ENCODE measurements at places on chromosomes 6 and 20. TPM values are rescaled to one million over a fixed set of nuclear protein-coding genes. Genes with fewer than 3 reads are reported as not detected.

The BPI gene
- not detected for total RNA-seq

The SLC16A10 gene
- total RNA-seq = 0.60 TPM

The DEF6 gene
- 0.05 TPM for total RNA-seq

The EGFL8 gene
- total RNA-seq = 1.2 TPM

The WFDC11 gene
- total RNA-seq = not detected

The EEF1A2 gene
- total RNA-seq = 155 TPM

The RIMS4 gene
- 2.4 TPM for total RNA-seq

The LPA gene
- total RNA-seq = 0.21 TPM

The E2F3 gene
- 11.5 TPM for total RNA-seq

The SNX3 gene
- total RNA-seq = 72.3 TPM

The OPRM1 gene
- total RNA-seq = not detected

The CLDN20 gene
- not detected for total RNA-seq

The OR2B6 gene
- not detected for total RNA-seq

The HFE gene
- 14.1 TPM for total RNA-seq

The EDEM2 gene
- 59.0 TPM for total RNA-seq

The ZC2HC1B gene
- not detected for total RNA-seq

The KIAA1586 gene
- total RNA-seq = 6.2 TPM

The MLN gene
- total RNA-seq = not detected

The C6orf141 gene
- total RNA-seq = 8.5 TPM

The FHL5 gene
- not detected for total RNA-seq

The PKHD1 gene
- not detected for total RNA-seq

The QRSL1 gene
- 8.1 TPM for total RNA-seq

The ZNF334 gene
- not detected for total RNA-seq

The ENPP3 gene
- total RNA-seq = not detected

The LY6G6F gene
- total RNA-seq = not detected

The XKR7 gene
- not detected for total RNA-seq

The HEY2 gene
- total RNA-seq = not detected

The RAET1E gene
- 2.9 TPM for total RNA-seq

The OLIG3 gene
- not detected for total RNA-seq

The TMC2 gene
- total RNA-seq = not detected

The FKBP1A gene
- 450 TPM for total RNA-seq

The C4B gene
- total RNA-seq = 0.48 TPM

The CST5 gene
- total RNA-seq = not detected

The BPIFA1 gene
- total RNA-seq = not detected

The ATP6V1G2 gene
- total RNA-seq = 0.78 TPM

The BTNL2 gene
- not detected for total RNA-seq

The TFAP2C gene
- 14.6 TPM for total RNA-seq

The CDSN gene
- 0.06 TPM for total RNA-seq

The TXLNB gene
- total RNA-seq = not detected

The SLC17A1 gene
- total RNA-seq = not detected

The LST1 gene
- not detected for total RNA-seq

The CST2 gene
- 1.6 TPM for total RNA-seq

The RAB44 gene
- total RNA-seq = 0.04 TPM

The HMGN3 gene
- 58.9 TPM for total RNA-seq

The ADRM1 gene
- 196 TPM for total RNA-seq

The LINC00237 gene
- not detected for total RNA-seq
